ENCODE measurements at places on chromosomes 11 and 22.
A peak's percentile ranks its signal among the peaks of the same experiment; 100 is the strongest.

- no peak for DNase-seq
Measured at GRCh38 chr11:106420048-106420665, 342.7 kb downstream of the AASDHPPT start.

- peak; percentile 82 for DNase-seq
Measured at GRCh38 chr22:38872831-38873248, 824 bp upstream of the CBX6 start.

DNA sequence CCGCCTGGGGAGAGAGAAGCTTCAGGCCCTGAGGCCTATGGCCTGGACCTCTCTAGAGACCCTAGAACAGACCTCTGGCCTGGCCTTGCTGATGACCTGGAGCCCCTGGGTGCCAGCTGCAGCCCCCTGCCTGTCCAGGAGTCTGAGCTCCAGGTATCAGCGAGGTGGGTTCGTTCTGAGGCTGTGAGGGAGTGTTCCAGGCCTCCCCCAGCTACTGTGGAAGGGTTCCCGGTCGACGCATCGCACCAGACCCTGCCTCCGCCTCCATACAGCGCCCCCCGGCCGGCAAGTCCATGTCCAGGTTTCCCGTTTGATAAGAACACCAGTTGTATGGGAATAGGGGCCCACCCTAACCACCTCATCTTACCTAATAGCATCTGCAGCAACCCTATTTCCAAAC is 111.1 kb downstream of the KCNQ1 start:
- DNase-seq: no peak

DNA sequence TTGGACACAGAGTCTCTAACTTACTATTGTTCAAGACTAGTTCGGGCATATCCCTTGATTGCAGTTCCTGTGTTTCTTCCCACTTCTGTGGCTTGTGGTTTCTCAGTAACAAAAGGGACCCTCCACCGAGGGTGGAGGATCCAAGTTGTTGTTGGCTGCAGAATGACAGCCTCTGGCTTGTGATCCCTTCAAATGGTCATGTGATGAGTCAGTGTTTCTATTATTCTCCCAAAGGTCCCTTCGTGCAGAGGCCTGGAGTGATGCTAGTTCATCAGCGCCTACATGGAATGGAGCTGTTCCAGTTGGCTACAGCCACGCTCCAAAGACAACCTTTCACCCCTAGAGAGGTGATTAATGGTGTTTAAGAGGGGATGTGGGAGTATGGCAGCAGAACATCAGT is 2.6 kb upstream of the VWCE start:
- no peak for DNase-seq

DNA sequence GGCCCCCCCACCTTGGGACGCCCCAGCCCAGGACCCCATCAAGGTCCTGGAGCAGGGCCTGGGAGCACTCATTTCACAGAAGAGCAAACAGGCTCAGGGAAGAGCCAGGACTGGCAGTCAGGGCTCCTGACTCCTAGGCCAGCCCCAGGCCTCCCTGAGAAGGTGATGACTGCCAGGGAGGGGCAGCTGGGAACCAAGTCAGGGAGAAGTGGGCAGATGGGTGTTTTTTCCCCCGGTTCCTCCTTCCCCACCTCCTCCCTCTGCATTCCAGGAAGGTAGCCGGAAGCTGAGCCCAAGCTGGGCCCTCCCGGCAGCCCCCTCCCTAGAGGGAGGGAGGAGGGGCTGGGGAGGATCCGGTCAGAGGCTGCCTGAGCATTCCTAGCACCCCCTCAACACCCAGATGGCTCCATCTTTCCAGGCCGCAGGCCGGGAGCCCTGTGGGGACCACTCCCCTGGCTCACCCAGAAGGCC is 19.6 kb downstream of the MYRF start:
- DNase-seq: no peak

Measured in NCI-H2227 treated with DMSO at 0.1 percent for 48 hours (cell line).